ENCODE measurements at places on chromosomes 5 and 9.

DNA sequence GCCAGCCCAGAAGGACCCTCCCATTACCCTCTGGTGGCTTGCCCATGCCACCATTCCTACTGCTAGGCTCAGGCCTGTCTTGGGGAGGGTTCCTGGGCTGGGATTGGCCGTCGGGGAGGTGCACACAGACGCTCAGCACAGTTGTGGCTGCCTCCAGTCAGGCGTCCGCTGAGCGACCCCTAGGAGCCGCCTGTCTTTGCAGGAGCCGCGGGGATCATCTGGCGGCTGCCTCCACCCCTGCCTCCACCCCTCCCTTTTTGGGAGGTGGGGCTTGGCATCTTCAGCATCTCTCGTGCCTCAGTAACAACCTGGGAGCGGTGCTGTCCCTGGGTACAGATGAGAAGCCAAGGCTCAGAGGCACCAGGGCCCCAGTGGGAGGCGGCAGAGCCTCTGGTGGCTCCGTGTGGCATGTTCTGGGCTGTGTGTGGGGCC is 39.6 kb downstream of the RXRA start:
- no peak for DNase-seq

DNA sequence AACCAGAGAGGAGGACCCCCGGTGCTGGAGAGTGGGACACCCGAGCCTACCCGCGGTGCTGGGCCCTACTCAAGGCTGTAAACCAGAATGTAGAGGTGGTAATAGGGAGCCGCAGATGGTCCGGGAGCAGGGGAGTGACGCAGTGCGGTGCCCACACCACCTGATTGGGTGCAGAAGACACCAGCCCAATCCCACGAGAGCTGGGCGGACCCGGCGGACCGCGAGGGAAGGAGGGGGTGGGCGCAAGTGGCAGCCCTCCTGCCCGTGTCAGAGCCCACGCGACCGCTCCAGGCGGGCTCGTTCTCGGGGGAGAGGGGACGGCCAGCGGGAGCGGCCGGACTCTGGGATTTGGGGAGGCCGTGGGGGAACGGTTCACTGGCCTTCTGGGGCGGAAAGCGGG is 71.2 kb downstream of the C9orf50 start:
- peak; percentile 45 for DNase-seq

DNA sequence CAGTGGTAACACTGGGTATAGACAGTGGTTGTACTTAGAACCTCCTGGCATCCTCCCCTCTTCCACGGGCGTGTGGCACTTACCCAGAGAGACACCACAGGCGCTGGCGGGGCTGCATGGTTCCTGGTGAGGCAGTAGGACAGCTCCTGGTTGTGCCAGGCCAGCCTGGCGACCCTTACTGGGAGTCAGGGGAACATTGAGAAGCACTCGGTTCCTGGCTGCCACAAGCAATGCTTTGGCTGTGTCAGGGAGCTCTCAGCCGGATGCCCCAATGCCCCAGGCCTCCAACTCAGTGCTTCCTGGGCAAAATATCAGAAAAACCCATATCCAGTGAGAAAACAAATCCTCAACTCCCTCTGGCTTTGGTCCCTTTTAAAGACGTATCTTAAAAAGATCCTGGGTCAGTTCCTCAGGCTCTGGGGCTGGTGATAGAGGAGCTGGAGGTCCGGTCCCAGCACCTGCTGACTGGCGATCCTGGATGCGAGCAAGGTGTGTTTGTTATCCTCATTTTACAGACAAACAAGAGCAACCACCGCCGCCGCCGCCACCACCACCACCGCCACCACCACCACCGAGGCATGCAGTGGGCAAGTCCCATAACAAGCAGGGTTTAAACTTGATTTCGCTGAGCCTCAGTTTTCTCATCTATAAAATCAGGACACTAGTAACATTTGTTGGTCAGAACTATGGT is 4.2 kb downstream of the NKX2-5 start:
- no peak for DNase-seq

DNA sequence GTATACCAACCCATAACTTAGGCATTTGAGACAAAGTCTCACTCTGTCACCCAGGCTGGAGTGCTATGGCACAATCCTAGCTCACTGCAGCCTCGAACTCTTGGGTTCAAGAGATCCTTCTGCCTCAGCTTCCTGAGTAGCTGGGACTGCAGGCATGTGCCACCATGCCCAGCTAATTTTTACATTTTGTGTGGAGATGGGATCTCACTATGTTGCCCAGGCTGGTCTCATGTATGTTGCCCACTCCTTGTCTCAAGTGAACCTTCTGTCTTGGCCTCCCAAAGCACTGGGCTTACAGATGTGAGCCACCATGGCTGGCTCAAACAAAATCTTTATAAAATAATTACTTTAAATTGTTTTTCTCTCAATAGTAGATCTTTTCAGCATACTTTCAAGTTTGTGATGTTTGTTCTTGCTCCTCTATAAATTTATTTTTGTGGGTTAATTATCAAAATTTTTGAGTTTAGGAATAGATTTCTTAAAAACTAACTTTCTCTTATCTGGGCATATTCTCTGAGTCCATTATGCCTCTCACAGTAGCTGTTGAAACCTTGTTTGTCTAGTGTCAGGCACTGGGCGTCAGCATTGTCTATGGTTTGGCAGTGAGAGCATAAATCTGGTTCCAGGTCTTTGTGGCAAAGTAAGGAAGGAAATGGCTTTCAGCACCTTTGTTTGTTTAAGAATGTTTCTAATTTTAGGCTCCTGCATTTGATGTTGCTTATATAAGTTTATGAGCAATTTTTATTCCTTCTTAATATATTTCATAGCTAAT is 38.7 kb downstream of the NLN start:
- DNase-seq: peak; percentile 53

DNA sequence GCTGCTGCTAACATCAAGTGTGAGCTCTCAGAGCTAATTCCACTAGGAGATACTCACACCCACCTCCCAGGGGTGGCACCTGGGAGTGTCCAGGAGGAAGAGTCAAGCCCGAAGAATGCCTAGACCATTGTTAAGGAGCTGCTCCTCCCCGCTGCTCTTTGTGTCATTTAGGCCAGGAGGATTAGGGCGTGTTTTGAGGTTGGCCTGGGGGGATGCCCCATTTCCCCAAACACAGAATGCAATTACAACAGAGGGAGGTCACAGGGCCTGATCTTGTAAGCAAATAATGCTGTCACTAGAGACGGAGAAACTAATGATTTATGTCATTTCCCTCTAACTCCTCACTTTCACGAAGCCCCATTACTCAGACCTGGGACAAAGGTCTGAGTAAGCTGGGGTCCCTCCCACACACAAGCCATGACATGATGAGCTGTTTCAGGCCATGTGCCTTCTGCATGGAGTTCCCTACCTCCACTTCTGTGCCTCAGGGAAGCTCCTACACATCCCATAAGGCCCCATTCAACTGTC is 312.5 kb downstream of the ACTL7B start:
- no peak for DNase-seq

DNA sequence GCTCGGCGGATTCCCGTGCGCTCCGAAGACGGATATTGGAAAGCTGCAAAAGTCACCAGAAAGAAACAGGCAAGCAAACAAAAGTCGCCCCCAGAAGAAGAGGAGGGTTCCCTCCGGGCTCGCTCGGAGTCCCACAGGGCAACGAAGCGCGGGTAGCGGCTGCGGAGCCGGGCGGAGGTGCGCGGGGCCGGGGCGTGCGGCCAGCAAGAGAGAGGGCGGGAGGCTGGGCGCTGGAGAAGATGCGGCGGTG is at the start of gene FBN2:
TSS of gene FBN2 (minus strand) at position 246 of the 250 bp plus-strand sequence. CDS start 642 bp downstream, outside the sequence.
- no peak for DNase-seq

- no peak for DNase-seq
Measured at GRCh38 chr9:129262261-129262660, 84.2 kb upstream of the IER5L start.
